ENCODE measurements at places on chromosomes 11 and 22.
A peak's percentile ranks its signal among the peaks of the same experiment; 100 is the strongest.

GRCh38 chr22:46073683-46074504 is 76.4 kb upstream of the PPARA start:
- DNase-seq = no peak

- DNase-seq = no peak
These were observed 88.8 kb downstream of the MRTFA start for GRCh38 chr22:40547729-40548143.

DNA sequence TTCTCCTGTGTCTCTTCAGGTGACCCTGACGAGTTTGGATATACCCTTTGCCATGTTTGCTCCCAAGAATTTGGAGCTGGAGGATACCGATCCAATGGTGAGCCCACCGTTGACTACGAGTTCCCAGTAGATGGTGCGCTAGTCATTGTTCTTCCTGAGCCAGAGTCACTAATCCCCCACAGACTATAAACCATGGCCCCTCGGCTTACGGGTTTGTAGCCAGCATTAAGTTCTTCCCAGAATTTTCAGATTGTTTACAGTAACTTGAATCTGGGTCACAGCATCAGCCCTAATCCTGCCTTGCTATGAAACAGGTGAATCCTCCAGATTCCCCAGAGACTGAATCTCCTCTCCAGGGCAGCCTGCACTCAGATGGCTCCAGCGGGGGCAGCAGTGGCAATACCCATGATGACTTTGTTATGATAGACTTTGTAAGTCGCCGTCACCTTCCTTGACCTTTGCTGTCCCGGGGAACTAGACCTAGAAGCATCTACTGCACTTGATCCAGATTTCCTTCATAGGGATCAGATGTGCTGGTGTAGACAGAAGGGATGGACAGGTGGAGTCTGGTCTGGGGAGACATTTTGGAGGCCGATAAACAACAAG is 31.8 kb downstream of the ARHGAP1 start:
- DNase-seq = no peak

DNA sequence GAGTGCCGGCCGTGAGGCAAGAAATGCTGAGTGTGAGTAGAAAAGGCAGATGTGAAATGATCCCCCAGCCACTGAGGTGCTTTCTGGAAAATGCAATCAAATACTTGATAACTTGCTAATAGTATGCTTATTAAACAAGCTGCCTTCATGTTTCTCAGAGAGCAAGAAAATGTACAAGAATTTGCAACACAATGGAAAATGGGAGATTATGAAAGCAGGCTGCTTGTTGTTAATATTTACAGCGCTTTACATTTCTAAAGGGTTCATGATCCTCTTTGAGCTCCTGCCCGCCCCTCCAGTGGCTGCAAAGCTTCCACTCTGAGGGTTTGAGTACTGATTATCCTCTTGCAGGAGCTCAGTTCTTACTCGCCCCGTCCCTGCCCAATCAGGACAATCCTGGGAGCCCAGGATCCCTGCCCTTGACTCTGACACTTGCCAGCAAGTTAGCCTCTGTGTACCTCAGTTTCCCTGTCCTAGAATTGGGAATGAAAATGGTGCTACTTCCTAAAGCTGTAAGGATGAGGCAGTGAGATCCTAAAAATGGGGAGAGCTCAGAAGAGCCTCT is 645.1 kb downstream of the TBC1D22A start:
- DNase-seq = no peak

- DNase-seq = no peak
These were observed 223.1 kb upstream of the B3GAT1 start for GRCh38 chr11:134634897-134635831.

GRCh38 chr11:46711303-46711702 is 7.7 kb upstream of the F2 start:
- no peak for DNase-seq

- DNase-seq = no peak
These were observed 73.2 kb downstream of the DBX1 start for GRCh38 chr11:20087118-20087521.

DNA sequence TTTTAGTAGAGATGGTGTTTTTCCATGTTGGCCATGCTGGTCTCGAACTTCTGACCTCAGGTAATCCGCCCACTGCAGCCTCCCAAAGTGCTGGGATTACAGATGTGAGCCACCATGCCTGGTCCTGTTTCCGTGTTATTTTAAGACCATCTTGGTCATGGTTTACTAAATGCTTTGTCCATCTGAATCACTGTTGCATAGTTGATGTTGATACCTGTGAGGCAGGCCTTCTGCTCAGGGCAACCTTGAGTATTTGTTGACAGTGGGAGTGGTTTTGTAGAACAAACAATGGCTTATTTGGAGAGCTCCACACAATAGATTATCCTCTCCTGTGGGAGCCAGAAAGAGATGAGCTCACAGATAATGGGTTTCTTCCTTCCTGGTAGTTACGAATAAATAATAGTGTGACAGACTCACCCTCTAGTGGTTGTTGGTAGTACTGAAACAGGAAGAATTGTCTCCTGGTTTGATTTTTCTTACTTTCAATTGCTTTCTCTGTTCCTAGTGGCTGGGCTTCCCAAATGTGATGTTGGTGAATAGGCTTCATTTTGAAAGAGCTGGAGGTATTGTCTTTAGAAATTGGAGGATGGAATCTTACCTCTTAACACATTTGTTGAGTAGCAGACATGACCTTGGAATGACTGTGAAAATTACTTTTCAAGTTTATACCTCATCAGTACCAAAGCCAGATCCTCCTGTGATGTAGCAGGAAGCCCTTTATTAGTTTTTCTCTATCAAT is 39.0 kb downstream of the CTNND1 start:
- DNase-seq = no peak

DNA sequence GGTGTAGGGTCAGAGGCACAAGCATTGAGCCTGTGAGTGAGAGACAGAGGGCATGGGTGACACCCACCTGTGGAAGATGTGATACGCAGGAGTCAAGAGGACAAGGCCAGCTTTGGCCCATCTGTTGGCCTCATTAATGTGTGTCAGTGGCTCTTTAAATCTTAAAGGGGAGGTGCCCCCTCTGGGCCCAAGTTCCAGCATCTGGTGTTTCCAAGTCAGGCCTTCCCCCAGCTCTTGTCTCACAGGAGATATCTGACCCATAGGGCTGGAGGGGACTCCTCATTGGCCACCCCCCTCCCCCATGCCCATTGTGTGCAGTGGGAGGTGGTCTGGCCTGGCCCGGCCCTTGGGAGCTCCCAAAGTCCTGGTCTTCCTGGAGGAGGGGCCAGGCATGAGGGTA is 8.9 kb downstream of the KCNK7 start:
- no peak for DNase-seq

GRCh38 chr11:71999362-71999761 is 653 bp downstream of the IL18BP start:
- DNase-seq = no peak

DNA sequence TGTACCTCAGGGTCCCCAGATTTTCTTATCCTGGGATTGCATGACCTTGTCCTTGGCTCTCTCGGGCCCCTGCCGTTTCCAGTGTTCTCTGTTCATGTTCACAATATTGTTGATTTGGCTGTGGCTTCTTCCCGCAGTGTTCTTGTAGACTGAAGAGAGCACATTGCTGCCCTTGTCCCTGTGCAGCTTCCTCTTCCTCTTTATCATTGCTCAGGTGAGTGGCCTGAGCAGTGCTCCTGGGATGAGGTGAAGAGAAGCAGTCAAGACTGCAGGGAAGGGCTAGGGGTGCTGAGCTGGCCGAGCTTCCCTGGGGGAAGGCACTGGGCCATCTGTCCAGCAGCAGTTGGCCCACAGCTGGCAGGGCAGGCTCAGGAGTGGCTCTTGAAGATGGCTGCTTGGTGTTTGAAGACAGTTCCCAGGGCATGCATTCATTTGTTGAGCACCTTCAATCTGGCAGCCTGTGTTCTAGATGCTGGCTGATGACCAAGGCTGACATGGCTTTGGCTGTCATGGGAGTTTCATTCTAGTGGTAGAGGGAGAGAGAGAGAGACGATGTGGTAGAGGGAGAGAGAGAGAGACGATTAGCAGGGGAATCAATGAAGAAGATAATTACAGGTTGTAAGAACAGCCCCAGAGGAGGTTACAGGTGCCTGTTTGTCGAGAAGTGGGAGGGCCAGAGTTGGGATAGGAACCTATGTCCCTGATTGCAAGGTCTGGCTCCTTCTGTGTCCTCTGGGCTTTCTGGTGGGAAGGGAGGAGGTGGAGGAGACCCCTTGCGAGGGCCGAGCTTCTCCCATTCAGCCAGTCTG is 17.4 kb downstream of the BMAL1 start:
- DNase-seq = no peak

DNA sequence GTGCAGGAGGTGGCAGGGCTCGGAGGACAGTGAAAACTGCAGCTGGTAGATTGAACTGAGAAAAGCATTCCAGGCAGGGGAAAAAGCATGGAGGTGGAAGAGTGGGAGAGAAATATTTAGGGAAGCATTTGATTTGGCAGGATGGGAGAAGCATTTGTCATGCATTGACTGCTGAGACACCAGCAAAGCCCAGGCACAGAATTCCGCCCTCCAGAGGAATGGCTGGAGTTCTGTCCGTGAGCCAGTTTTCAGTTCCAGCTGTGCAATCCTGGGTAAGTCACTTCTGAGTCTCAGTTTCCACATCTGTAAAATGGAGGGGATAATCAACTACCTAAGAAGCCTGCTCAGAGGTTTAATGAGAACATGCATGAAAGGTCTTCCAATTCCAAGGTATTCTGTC is 4.3 kb upstream of the TSKU start:
- no peak for DNase-seq

DNA sequence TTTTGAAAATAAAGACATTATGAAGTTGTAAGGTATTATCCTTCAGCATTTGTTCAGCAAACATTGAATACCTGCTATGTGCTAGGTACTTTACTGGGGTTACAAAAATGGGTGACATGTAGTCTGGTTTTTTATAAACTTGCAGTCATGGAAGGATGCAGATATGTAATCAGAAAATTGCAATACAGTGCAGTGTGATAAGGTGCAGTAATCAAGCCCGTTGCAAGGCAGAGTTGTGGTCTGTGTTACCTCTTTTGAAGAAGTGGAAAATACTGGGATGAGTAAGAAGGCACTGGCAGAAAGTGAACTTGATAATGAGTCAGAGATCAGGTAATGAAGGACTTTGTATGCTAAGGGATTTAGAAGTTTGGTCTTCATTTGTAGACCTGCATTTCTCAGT is 8.1 kb downstream of the FBXO7 start:
- no peak for DNase-seq

GRCh38 chr11:28528217-28528616 is 420.0 kb downstream of the METTL15 start:
- no peak for DNase-seq

- DNase-seq = no peak
These were observed 5.2 kb downstream of the TRIM29 start for GRCh38 chr11:120132645-120133185.

GRCh38 chr11:68632802-68633201 is 51.5 kb upstream of the GAL start:
- DNase-seq = peak; percentile 24

GRCh38 chr11:128653801-128654231 is 40.1 kb upstream of the FLI1 start:
- no peak for DNase-seq

DNA sequence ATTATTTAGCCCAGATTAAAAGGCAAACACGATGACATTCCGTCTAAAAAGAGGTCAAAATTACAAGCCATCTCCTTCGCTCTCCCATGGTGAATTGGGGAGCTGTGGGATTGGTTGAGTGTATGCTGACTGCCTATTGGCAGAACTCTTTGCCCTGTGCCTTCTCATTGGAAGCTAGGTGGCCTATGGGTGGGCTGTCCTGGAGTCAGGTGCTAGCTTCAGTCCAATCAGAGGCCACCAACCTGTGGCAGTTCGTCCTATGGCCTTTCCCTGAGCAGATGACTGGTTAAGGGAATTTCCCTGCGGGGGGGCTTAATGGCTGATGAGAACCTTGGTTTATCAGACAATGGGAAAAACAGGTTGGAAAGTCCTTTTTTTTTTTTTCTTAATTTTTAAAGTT is 3.2 kb upstream of the MTMR3 start:
- DNase-seq = no peak

DNA sequence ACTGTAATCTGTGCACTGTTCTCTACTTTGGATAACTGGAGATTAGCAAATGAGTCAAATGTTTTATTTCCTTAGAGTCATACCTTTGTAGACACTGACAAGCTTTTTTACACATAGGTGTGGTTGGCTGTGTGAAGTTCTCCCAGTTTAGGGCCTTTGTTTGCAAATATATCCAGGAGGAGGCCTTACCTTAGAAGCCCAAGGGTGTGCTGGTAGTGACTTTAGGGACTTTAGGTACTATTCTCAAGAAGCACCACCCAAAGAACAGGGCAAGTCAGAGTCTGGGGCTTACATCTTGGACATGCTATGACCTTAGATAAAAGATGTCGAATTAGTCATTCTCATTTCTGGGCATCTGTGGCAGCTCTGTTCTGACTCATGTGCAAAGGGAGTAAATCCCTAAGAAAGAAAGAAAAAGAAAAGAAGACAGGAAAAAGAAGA is 4.8 kb upstream of the FAR1 start:
- no peak for DNase-seq

- DNase-seq = peak; percentile 73
These were observed 12.2 kb upstream of the CDC42BPG start for GRCh38 chr11:64856382-64857227.

DNA sequence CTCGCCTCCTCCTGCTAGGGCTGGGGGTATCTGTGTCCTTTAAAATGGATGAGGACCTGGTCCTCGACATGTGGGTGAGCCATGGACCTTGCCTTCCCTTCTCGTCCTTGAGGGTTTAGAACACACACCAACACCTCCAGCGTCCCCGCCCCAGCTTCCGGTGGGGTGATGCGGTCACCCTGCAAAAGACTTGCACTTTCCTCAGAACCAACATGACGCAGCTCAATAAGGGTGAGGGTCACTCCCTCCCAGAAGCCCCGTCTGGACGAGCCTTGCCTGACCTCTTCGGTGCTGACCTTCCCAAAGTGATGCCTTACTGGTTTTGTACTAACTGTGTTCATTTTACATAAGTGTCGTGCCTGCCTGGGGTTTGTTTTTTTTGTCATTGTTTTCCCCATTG is 41.0 kb downstream of the DBX1 start:
- DNase-seq = no peak

- DNase-seq = no peak
These were observed 629 bp downstream of the ATP5MG start for GRCh38 chr11:118401880-118402590.

DNA sequence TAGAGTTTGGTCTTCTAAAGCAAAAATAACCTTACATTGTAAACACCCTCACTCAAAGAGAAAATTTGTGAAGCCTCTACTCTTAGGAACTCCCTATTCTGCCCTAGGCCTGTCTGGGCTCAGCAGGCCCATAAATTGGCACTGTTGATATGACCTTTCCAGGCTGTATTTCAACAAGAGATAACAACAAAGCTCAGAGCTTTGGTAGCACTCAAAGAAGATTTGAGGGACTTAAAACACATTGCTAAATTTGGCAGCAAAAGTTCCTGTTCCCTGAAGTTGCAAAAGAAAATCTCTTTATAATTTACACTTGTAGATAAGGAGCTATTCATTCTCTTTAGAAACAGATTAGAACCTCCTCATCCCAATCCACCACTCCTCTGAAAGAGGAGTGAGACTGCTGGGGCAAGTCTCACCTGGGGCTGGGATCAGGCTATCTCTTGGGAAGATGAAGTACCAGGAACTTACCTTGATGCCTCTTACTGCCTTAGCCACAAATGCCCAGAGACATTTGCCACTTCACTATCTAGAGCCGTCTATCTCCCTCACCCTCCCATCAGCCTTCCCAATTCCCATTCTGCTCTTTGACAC is 110.4 kb upstream of the AKIP1 start:
- no peak for DNase-seq
